ENCODE measurements at places on chromosomes 12 and 14. TPM values are rescaled to one million over a fixed set of nuclear protein-coding genes. Genes with fewer than 3 reads are reported as not detected.

The CELA1 gene
- total RNA-seq: not detected

The PARP2 gene
- total RNA-seq: 33.9 TPM

DNA sequence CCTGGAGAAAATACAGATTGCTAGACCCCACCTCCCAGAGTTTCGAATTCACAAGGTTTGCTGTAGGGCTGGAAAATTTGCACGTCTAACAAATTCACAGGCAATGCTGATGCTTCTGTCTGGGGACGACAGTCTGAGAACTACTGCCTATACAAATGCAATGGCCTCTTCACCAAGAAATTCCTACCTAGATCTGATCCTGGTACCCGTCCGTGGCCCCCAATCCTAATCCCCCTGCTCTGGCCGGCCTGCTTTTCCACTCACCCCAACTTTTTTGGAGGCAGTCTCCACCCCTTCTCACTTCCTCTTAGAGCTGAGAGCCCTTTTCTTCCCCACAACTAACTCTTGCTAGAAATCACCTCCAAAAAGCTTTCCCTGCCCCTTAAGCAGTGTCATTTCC is 3.1 kb upstream of the SSH1 start:
- H3K4me3 ChIP-seq: no peak overlapping the region
- no peak for DNase-seq

- peaks cover 33% of the 10 kb centered on the region for H3K27me3 ChIP-seq
- peaks cover 31% of the 10 kb centered on the region for H3K4me1 ChIP-seq
- H3K4me3 ChIP-seq: no peak overlapping the region
- H3K27ac ChIP-seq: no peak overlapping the region
- DNase-seq: no peak
Measured at GRCh38 chr12:124482567-124482893, 84.9 kb downstream of the NCOR2 start.

DNA sequence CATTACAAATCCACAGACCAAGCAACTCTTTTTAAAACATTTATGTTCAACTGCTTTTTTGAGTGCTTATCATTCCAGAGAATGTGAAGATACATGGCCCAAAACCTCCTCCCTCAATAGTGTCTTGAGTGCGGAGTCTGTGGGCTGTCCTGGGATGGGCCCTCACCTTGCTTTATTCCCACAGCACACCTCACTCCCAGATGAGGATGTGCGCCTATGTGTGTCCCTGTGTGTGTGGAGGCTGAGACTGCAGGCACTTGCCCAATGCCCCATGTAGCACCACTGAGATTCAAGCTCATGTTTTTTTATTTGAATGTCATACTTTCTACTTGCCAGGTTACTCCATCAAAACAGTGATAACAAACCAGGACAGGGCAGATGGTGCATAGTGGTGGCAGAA is 291.7 kb downstream of the CACNA1C start:
- no peak overlapping the region for H3K27ac ChIP-seq
- H3K4me3 ChIP-seq: no peak overlapping the region
- H3K4me1 ChIP-seq: peaks cover 6% of the 10 kb centered on the region
- DNase-seq: no peak
- H3K36me3 ChIP-seq: no peaks in the 10 kb centered on the region
- H3K27me3 ChIP-seq: peaks cover 2% of the 10 kb centered on the region
